Caudate nucleus (tissue), 63 donors: ENCODE measurements at places on chromosomes 13 and 19.

- no peak for DNase-seq
Observed at GRCh38 chr13:98158172-98158899, 15.4 kb downstream of the FARP1 start.

DNA sequence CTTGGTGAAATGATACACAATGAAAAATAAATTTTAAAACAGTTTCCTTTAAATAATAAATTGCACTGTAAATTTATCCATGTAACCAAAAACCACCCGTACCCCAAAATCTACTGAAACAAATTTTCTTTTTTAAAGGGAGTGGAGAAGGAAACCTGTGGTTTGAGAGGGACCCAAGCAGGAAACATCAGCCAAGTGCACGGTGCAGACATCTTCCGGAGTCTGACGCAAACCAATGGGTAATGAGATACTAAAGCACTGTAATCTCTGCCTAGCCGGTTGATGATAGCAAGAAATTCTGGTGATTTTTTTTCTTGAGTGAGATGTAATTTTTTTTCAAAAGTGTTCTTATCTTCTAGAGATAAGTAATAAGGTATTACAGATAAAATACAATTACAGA, 115.4 kb downstream of the ABCC4 start:
- DNase-seq = no peak

GRCh38 chr19:17977021-17977420, 10.1 kb downstream of the KCNN1 start:
- DNase-seq = no peak

DNA sequence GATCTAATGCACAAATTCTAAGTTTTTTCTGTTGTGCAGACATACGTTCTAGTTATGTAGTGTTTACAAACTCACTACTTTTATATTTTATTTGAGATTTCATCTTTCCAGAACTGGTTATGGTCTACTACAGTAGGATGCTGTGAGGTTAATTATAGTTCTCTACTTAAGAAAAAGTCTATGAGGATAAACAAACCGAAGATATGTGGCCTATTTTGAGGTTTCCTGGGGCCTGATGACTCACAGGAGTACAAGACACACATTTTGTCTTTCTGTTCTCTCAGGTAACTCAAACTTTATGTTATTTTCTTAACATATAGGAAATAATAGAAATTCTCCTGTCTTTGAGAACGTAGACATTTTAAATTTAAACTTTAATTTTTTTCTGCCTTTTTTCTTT, 45.1 kb downstream of the PCDH20 start:
- no peak for DNase-seq

- no peak for DNase-seq
Observed at GRCh38 chr13:98802559-98802958, 50.1 kb upstream of the SLC15A1 start.

DNA sequence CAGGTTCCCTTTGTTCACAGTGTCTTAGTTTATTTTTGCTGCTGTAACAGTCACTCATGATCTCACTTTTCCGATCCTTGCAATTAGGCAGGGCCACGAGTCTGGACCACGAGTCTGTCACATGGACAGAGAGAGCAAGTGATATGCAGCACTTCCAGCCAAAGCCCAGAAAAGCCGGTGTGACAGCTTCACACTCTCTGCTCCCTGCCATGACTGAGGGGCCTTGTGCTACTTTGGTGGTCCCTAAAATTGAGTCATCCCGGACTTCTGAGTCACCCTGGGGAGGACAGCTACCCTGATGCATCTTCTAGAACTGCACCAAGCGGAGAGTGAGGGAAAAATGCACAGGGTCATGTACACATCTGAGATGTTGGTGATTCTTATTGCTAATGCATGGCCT, 179.6 kb downstream of the EFNB2 start:
- DNase-seq = no peak
